ENCODE measurements at places on chromosomes 2 and 18. TPM values are rescaled to one million over a fixed set of nuclear protein-coding genes. Genes with fewer than 3 reads are reported as not detected.

DNA sequence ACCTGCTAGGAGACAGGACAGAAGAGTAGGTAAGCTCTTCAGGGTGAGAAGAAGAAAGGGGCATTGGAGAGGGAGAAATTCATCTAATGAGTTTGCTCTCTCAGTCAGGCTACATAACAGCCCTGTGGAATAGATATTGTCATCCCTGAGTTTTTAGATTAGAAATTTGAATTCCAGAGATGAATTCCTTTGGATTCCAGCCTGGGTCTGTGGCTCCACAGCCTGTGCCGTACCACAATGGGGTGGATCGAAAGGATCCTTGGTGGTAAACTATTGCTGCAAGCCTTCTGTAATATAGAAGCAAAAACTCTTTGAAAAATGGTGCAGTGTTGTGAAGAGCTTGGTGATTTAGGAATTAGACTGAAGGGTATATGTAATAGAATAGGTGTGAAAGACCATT, 21.0 kb downstream of the MYO1B start:
- H3K27ac ChIP-seq: no peak overlapping the region
- H3K4me3 ChIP-seq: no peak overlapping the region
- no peak for DNase-seq
- no peaks in the 10 kb centered on the region for H3K27me3 ChIP-seq
- no peaks in the 10 kb centered on the region for H3K36me3 ChIP-seq

DNA sequence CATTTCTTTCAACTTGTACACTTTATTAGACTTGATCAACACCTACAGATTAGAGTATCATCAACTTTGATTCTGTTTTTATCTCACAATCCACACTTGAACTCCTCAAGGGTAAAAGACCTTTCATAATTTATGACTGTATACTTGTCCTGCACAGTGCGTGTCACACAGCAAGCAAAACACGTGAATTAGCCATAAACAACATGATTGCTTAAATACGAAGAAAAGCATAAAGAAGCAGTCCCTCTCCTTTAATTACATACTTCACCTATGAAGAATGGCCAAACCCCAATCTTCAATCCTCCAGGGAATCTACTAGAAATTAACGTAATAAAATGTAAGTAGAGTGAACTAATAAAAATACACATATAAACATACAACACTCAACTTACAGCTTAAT, 13.6 kb downstream of the TMX3 start:
- H3K27ac ChIP-seq: no peak overlapping the region
- no peak overlapping the region for H3K4me3 ChIP-seq
- peaks cover 41% of the 10 kb centered on the region for H3K36me3 ChIP-seq
- peaks cover 23% of the 10 kb centered on the region for H3K4me1 ChIP-seq
- H3K27me3 ChIP-seq: no peaks in the 10 kb centered on the region

ARHGEF4 gene
- 0.58 TPM for total RNA-seq

MDH1B gene
- total RNA-seq: 0.87 TPM

GRCh38 chr2:11416186-11416585, 49.8 kb downstream of the E2F6 start:
- peaks cover 10% of the 10 kb centered on the region for H3K27me3 ChIP-seq
- no peak for DNase-seq
- H3K36me3 ChIP-seq: peaks cover 2% of the 10 kb centered on the region
- H3K27ac ChIP-seq: no peak overlapping the region
- H3K4me1 ChIP-seq: no peaks in the 10 kb centered on the region

DNA sequence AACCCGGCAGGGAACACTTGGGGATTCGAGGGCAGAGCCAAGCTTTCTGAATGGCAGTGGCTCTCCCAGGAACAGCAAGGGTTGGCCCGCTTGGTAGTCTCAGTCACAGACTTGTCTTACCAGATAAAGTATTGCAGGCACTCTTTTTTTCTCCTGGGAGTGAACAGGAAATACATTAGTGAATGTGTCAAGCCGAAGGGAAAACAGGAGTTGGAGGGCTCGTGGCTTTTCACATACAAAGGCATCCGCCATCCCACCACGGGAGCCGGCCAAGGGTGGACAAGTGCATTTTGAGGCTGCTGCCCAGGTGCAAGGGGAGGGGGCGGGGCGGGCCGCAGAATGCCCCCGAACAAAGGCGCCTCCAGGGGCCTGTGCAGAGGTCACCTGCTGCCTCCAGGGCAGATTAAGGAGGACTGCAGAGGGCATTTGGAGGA, 163.3 kb upstream of the SIX3 start:
- H3K27ac ChIP-seq: no peak overlapping the region
- peaks cover 2% of the 10 kb centered on the region for H3K27me3 ChIP-seq
- no peak for DNase-seq
- H3K4me3 ChIP-seq: no peak overlapping the region
- peaks cover 5% of the 10 kb centered on the region for H3K36me3 ChIP-seq

DNA sequence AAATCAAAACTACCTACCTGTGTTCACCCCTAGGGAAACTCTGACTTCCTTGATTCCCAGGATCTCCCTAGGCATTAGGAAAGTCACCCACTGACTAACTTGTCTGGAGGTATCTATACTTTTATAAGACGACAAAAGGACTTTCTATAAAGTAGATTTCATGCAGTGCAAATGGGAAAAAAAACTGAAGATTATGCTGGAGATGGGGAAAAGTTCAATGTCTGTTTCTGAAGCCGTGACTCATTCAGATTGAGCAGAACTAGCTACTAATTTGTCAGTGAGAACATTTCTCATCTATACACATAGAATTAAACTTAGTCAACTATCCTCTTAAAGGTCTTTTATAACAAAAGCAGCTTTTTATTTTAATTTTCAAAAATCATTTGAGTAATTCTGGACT, 6.0 kb downstream of the SEPTIN10 start:
- H3K4me3 ChIP-seq: no peak overlapping the region
- peaks cover 11% of the 10 kb centered on the region for H3K4me1 ChIP-seq
- DNase-seq: no peak
- H3K27me3 ChIP-seq: peaks cover 29% of the 10 kb centered on the region
- no peak overlapping the region for H3K27ac ChIP-seq
- peaks cover 3% of the 10 kb centered on the region for H3K36me3 ChIP-seq
